Hematopoietic multipotent progenitor cell (in vitro differentiated cells): ENCODE measurements at places on chromosomes 11 and 22.
A peak's percentile ranks its signal among the peaks of the same experiment; 100 is the strongest.

DNA sequence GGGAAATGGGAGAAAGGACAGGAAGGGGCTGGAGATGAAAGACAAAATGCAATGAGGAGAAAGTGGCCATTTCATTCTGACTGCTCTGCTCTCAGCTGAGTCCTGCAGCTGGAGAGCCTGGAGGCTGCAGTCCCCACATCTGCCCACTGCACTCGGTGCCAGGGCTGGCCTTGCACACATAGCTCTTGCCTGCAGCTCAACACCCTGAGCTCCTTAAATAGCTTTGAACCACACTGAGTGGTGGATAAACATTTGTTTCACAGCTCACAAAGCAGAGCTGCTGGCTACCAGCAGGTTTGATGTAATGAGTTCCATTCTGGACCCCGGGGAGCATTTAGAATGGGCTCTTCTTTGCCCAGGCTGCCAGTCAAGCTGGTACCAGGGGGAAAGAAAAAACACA, 426.1 kb upstream of the CADM1 start:
- DNase-seq: no peak

DNA sequence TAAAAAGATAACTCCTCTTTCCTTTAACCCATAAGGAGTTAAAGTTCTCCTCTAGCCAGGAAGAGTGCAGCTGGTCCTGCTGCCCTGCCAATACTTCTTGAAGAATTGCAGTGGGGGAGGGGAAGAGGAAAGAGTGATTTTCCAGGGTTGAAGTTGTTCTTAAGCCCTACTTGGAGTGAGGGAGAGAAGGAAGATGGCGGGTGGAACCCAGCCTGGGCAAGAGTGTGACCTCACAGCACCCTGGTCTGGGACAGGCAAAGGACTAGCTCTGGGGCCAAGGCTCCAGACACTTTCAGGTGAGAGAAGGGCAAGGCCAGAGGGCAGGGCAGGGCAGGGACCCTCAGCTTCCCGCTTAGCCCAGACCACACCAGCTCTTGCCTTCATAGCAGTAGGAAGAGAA, 6.6 kb downstream of the TNKS1BP1 start:
- no peak for DNase-seq

DNA sequence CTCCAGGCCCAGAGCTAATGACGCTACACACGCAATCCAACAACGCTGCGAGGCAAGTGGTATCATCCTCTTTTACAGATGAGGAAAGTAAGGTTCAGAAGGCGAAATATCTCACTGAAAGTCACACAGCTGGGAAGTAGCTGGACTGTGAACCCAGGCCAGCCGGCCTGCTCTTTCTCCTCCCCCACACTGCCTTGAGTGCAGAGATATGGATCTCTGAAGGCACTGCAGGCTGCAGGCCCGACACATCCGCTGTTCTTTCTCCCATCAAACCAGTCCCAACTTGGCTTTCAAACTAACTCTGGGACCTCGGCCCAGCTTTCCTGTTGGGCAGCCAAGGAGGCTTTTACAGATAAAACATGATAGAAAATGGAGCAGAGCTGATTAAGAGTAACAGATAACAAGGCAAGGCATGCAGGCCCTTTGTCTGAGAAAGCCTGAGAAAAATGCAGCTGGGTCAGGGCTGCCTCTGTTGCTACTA, 64.0 kb upstream of the PTPRJ start:
- DNase-seq: no peak

- DNase-seq: peak; percentile 88
Measured at GRCh38 chr11:59106363-59107336, at the start of gene FAM111B. Gene FAM111B (plus strand): TSS chr11:59107237. CDS start chr11:59109626, 2,389 bp downstream.

GRCh38 chr11:43234881-43235280, 76.9 kb upstream of the API5 start:
- DNase-seq: no peak
